GM18507 (cell line): ENCODE measurements at places on chromosomes 1 and 21.

GRCh38 chr1:7491109-7491817, 279.8 kb upstream of the VAMP3 start:
- DNase-seq: no peak

DNA sequence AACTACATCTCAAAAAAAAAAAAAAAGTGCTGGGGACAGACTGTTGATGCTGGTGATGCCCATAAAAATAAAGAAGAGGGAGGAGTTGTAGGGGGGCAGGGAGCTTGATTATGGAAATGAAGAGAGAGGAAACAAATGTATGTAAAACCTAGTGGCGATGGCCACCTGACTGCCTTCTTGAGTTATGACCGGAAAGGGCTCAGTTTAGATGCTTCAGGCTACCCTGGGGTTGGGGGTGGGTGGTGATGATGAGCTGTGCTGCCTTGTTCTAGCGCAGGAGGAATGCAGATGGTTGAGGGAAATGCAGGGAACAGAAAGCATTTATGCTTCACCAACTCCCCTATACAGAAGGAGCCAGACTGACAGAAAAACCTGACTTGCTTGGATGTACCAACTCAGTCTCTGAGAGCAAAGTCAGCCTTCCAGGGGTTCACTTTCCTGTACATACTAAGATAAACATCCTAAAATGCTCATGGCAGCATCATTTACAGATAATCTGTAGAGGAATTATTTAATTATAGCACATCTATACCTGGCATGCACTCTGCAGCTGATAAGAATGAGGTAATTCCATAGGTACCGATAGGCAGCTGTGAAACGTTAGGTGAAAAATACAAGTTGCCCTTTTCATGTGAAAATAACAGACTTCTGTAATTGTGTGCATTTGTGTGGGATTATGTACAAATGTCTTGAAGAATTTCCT, 8.0 kb upstream of the BCAR3 start:
- no peak for DNase-seq

- no peak for DNase-seq
Observed at GRCh38 chr1:88124614-88125013, 559.5 kb upstream of the PKN2 start.

DNA sequence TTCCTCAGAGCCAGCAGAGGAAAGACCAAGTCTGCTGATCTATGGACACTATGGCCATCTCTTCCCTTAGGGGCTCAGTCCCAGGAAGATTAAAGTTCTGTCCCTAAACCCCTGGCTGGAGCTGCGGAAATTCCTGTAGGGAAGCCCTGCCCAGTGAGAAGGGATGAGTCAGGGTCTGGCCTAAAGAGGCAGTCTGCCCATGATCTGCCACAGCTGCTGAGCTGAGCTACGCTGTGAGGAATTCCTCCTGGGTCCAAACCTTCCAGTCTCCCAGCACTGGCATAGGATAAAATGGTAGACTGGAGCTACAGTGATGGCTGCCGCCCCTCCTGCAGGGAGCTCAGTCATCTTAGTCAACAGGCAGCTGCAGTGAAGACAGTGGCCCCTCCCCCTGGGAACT, 213.7 kb downstream of the BRINP2 start:
- DNase-seq: no peak

GRCh38 chr1:92691925-92692324, 93.0 kb downstream of the EVI5 start:
- DNase-seq: no peak

DNA sequence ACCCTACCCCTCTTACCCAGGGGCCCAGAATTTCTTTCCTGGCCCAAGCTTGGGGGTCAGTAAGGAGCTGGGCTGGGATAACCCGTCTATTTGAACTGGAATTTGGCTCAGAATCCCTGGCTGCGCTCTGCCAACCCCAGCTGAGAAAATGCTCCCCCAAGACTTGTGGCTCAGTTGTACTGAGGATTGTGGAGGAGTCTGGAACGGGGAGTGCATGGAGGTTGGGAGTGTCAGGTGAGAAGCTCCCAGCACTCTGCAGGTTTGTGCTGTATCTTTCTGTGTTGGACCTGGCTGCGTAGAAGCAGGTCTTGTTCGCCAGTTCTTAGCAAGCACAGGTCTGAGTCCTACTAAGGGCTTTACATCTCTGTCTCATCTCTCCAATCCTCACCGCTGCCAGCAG, 1.6 kb downstream of the TCEA3 start:
- DNase-seq: no peak

DNA sequence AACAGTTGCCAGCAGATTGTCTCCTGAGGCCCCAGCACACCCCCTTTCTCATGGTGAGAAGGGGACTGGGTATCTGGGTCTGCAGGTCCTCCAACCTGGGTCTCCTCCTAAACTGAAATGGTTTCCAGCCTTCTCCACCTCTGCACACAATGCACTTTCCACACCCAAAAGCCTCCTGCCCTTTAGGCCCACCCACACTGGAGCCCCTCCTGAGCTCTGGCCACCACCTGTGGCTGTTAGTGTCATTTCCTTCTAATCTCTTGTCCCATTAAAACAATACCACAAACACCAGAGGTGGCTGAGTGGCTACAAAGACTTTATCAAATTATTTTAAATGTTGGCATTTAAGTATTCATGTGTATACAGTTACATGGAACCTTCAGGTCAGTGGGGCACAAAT, 11.5 kb downstream of the GPR3 start:
- no peak for DNase-seq

DNA sequence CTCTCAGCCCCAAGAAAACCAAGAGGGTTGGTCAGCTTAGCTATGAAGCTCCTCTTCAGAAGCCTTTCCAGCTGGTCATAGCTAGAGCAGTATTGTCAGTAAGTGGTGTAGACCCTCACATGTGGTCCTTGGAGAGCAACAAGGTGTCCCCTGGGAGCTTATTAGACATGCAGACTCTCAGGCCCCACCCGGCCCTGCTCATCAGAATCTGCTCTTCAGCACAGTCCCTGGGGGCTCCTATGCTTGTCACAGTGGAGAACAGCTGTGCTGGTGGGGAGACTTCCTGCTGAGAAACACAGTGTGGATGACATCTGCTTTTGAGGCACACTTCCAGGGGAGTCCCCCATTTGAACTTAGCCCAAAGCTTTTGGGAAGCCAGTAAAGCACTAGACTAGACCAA, 21.9 kb upstream of the NEK2 start:
- DNase-seq: peak; percentile 44

DNA sequence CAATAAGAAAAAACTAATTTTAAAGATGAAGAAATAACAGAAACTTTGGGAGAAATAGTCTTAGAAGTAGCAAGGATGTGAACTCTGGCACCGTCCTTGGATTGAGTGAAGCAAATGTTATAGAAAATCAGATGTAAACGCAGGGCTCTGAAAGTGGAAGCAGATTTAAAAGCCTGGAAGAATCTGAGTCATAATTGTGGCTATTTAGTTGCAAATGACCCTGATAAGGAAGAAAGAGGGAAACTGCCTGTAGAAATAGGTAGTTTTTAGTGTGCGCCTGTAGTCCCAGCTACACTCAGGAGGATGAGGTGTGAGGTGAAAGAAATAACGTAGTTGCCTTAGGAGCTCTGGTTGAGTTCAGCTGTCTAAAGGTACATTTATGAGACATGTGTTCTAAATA, 101.0 kb downstream of the NGF start:
- no peak for DNase-seq

GRCh38 chr1:152501704-152502103, 8.9 kb upstream of the LCE5A start:
- no peak for DNase-seq

DNA sequence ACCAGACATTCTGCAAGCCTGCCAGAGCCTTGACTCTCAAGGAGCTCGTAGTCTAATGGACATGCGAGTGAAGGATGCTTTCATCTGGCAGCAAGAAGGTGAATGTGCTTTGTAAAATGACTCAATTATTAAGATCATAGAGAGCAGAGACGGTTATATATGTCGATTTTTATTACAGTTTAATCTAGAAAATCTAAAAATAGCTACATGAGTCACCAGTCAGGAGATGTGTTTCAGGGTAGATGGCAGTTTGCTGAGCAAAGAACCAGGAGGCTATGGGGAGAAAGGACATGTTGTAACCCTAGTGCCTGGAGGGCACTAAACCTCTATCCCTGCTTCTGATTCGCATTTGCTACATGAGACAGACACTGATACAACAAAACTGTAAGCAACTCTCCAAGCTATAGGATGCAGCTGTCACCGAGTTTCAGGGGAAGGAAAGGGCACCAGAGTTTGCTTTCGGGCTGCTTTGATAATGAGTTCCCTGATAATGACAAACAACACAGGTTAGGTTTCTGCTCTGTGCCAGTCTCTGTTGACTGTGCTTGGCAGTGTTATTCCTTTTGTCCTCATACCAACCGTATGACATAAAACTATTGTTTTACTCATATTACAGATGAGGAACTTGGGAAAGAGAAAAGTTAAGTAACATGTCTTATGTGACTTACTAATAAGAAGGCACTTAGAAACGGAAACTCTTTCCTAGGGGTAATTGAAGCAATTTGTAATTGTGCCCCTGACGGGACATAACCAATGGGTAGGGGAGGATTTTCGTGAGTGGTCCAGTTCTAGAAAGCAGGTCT, 43.2 kb downstream of the C1orf198 start:
- DNase-seq: no peak

DNA sequence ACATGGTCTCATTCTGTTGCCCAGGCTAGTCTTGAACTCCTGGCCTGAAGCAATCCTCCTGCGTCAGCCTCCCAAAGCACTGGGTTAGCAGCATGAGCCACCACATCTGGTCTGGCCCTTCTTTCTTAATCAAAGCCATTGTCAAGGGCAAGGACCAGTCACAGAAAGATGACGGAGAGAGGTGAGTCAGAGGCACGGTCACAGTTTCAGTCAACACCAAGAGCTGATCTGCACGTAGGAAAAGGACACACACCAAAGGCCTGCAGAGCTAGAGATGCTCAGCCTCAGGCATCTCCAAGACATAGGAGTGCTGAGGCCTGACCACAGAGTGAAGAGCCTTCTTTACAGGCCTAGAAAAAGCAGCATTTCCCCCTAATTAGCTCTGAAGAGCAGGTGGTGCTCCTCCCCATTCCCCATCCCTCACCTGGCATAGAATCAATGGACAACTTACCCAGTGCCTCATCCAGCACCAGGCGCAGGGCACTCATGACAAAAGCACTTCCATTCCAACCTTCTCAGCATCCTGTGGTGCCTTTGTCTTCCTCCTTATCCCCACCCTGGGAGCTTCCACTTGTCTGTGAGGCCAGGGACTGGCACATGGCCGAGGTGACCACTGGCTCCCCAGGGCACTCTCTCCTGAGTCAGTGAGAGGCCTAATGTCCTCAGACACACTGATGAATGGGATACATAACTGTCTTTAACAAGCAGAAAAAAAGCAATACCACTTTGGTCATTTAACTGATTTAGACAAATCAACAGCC, 139.8 kb downstream of the AJAP1 start:
- no peak for DNase-seq

DNA sequence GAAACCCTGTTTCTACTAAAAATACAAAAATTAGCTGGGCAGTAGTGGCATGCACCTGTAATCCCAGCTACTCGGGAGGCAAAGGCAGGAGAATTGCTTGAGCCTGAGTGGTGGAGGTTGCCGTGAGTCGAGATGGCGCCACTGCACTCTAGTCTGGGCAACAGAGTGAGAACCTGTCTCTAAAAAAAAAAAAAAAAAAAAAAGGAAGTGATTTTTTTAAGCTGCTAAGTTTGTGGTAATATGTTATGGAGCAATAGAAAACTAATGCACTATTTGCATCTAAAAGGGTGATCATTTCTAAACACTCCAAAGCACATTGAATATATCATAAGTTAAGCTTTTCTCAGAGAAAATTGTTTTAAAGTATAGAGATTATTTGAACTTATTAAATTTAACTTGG, 244.8 kb upstream of the SPAG17 start:
- no peak for DNase-seq

- no peak for DNase-seq
Observed at GRCh38 chr1:111474521-111474920, 737 bp downstream of the C1orf162 start.

GRCh38 chr1:205554026-205554811, 49.8 kb downstream of the CDK18 start:
- DNase-seq: no peak

DNA sequence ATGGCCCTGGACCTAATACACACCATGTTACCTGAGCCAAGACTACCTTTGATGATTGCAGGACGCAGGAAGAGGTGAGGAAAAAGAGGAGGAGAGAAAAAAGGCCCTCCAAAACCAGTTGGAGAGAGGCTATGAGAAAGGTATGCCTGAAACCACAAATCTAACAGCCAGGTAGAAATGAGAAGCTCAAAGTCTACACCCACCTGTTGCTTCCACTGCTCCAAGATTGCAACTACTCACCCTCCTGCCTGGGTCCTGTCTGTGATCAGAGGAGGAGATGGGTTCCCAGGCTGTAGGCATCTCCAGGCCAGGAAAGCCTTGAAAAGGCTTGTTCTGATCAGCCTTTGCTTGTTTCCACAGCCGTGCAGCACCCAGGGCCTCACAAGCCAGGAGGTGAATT, 307.8 kb upstream of the USP24 start:
- no peak for DNase-seq

GRCh38 chr1:86950712-86951419, 36.4 kb downstream of the HS2ST1 start:
- DNase-seq: no peak

DNA sequence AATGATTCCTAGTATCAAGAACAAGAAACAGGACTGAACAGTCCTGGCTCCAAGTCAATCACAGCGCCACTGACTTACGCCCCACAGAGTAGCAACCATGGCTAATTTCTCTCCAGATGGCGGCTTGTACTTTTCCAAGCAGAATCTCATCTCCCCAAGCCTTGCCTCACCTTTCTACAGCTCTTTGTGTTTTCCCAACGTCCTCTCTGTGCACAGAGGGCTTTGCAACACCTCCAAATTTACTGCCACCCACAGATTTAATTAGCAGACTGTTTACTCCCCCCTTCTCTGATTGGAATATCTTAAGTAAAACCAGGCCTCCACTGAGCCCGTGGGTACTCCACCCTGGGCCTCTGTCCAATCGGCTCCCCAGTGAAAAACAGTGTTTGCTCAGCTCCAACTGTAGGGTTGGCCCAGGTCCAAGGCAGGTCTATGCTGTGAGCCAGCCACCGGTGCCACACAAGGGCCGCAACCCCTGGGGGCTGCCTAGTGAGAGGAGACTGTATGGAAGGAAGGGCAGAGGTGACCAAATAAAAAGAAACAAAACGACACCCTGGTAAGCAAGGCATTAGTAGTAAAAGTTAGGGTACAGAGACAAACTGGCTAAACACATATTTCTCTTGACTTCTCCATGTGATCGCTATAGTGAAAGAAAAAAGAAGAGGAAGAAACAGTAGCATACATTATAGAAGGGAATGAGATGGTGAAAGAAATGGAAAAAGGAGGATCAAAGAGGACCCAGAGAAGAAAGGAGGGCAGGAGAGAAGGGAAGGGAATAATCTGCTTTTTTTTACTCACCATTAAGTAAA, 128.4 kb upstream of the SOD1 start:
- DNase-seq: no peak
